ENCODE measurements at places on chromosomes 5 and 9. TPM values are rescaled to one million over a fixed set of nuclear protein-coding genes. Genes with fewer than 3 reads are reported as not detected.
A peak's percentile ranks its signal among the peaks of the same experiment; 100 is the strongest.

The TRIM7 gene
- 11.5 TPM for total RNA-seq

The PCDHGA12 gene
- 5.3 TPM for total RNA-seq

The SLC31A1 gene
- 6.7 TPM for total RNA-seq

The MAMDC2 gene
- total RNA-seq, result 4.0 TPM

The KIF24 gene
- total RNA-seq, result 0.33 TPM

DNA sequence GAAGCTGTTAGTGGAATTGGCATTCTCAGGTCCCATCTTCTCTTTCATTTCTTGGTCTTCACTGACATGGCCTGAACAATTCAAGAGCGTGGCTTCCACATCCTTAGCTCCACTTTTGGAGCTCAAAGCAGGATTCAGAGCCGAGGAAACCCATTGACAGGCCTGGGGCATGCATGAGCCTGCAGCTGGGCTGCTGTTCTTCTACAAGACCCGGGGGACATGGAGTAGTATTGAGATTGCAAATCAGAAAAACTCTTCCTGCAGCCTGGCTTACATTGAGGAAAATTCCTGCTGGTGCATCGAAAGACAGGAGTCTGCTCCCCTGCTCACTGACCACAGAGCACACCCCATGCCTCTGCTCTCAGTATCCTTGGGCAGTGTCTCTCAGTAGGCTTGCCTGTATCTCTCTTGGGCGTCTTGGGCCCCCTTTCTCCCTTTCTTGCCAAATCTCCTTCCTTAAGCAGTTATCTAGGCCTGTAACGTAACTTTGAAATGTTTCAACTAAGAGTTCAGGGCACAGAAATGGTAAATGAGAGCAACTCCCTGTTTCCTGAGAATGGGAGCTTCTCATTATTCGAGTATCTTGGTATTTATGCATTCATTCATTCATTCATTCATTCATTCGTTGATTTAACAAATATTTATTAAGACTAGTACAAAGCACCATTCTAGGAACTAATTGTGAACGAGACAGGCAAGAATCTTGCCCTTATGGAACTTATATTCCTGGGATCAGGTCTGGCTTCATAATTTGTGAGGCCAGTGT, 603.6 kb upstream of the CLINT1 start:
- peaks cover 5% of the 10 kb centered on the region for H3K4me1 ChIP-seq
- DNase-seq, result no peak
- no peaks in the 10 kb centered on the region for H3K27me3 ChIP-seq

- peak; percentile 73 for DNase-seq
- H3K4me1 ChIP-seq, result peaks cover 80% of the 10 kb centered on the region
- no peak overlapping the region for H3K27ac ChIP-seq
- H3K36me3 ChIP-seq, result no peaks in the 10 kb centered on the region
Observed at GRCh38 chr5:180799194-180799593, 3.4 kb downstream of the MGAT1 start.

DNA sequence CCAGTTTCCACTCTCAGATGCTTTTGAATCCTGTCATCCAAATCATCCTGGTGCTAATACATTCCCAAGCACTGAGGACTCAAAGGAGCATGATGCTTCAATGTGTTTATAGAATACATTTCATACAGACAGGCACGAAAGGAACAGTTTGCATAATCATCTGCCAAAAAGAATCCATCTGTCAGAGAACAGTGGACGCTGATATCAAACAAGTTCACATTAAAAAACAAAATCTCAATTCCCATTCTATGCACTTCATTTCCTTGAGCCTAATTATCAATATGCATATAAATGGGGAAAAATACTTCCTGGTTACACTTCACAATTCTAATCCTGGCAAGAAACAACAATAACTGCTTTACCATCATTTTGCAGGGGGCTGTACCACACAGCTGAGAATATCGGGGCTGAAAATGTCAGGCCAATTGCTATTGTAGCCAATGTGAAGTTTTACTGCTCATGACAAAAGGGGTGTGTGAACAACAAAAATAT, 125.5 kb upstream of the FAM174A start:
- H3K27ac ChIP-seq, result no peak overlapping the region
- no peaks in the 10 kb centered on the region for H3K27me3 ChIP-seq
- no peak for DNase-seq
- no peaks in the 10 kb centered on the region for H3K36me3 ChIP-seq
- H3K4me3 ChIP-seq, result no peak overlapping the region

- no peaks in the 10 kb centered on the region for H3K27me3 ChIP-seq
- H3K4me1 ChIP-seq, result no peaks in the 10 kb centered on the region
- H3K27ac ChIP-seq, result no peak overlapping the region
- no peak for DNase-seq
- no peaks in the 10 kb centered on the region for H3K36me3 ChIP-seq
- no peak overlapping the region for H3K4me3 ChIP-seq
Observed at GRCh38 chr9:16960084-16960483, 89.6 kb upstream of the BNC2 start.

GRCh38 chr5:45609661-45610060, 86.5 kb downstream of the HCN1 start:
- no peaks in the 10 kb centered on the region for H3K4me1 ChIP-seq
- H3K27ac ChIP-seq, result no peak overlapping the region
- no peaks in the 10 kb centered on the region for H3K27me3 ChIP-seq
- DNase-seq, result no peak
- H3K36me3 ChIP-seq, result no peaks in the 10 kb centered on the region

Data from body of pancreas (tissue), 4 donors.